ENCODE measurements at places on chromosomes 4 and X. TPM values are rescaled to one million over a fixed set of nuclear protein-coding genes. Genes with fewer than 3 reads are reported as not detected.
A peak's percentile ranks its signal among the peaks of the same experiment; 100 is the strongest.

HTN3 gene
- 49.0 TPM for total RNA-seq

DNA sequence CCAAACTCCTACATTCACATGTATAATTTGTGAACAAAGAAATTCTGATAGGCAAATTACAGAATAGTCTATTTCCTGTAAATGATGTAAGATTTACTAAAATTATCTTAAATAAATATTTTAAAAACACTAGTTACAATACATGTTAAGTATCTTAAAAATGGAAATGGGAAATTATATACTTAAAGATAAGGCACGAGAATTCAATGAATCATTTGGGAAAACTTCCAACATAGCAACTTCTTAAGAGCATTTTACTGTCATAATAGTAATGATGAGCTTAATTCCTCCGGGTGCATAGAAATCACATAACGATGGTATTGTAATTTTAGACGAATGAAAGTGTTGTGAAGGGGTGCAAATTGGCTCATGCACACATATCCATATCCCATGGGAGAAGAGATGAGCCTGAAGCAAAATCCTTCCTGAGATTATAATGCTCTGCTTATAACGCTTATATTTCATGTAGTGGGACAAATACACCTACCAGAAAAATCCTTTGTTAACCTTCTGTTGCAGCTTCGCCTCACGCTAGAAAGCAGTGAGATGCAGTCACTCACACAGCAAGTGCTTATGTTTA, 873.5 kb downstream of the PDHA2 start:
- no peak for DNase-seq

GRCh38 chrX:46648660-46649059, 75.1 kb downstream of the CHST7 start:
- DNase-seq, result no peak

- DNase-seq, result no peak
Measured at GRCh38 chrX:141732031-141732430, 33.5 kb upstream of the SPANXD start.

LANCL3 gene
- total RNA-seq, result not detected

DNA sequence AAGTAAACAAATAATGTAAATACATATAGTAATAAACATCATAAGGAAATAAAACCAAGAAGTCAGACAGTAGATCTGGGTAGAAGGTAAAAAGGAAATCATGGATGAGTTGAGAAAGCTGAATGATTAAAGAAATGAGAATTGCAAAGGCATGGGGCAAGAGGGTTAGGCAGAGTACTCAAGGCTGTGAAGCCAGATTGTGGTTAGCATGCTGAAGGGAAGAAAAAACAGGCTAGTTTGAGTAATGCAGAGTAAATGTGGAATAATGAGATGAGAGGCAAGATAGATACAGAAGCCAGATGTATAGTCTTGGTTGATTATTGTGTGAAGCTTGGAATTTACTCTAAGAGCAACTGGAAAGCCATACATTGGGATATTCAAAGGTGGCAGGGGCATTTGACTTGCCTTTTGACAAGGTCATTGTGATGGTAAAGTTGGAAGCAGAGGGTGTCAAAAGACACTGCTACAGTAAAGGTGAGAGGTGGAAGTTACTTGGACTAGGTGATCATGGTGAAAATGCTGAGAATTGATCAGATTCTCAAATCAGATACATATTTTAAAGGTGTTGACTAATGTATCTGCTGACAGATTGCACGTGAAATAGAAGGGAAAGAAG, 307.0 kb downstream of the FSTL5 start:
- no peak for DNase-seq

GRCh38 chrX:9842541-9842940, 56.3 kb downstream of the SHROOM2 start:
- no peak for DNase-seq

DNA sequence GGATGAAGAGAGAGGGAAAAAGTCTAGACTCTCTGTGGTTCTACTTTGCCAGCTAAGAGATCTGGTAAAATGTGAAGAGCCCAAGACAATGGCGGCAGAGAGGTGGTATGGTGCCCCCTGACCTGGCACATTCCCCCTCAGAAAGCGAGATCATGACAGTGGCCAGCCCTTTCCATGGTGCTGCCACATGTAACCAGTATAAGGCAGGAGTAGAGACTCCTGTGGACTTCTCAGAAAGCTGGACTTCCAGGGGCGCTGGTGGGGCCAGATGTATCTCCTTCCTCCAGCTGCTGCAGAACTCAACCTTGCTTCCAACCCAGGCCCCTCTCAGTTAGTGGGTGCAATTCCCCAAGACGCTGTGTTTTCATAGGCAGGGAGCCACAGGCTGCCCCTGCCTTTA, 9.6 kb downstream of the CTAG1A start:
- DNase-seq, result no peak

GRCh38 chr4:43680421-43680820, 768.2 kb downstream of the KCTD8 start:
- DNase-seq, result no peak

GRCh38 chr4:5893004-5893580, at the start of gene CRMP1:
TSS of gene CRMP1 (minus strand) at chr4:5893086. CDS start at chr4:5892969, 117 bp downstream.
- DNase-seq, result peak; percentile 30

- no peak for DNase-seq
Measured at GRCh38 chrX:76862509-76862908, 435.0 kb downstream of the MAGEE1 start.

DNA sequence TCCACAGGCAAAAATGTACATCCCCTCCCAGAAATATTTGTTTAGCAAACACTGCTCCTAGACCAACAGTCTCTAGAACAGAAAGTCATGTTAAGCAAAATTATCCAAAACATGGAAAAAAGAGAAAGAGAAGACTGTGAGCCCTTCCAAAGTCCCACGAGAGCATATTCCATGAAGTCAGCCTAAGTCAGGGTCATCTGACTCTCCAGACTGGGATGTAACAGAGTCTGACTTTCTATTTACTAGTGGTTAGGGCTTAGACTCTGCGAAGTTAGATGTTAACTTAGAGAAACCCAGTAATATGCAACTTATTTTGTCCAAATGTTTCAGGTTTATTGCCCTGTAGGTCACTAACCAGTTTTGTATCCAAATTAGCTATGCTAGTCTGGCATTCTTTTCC, 102.3 kb downstream of the MID1 start:
- DNase-seq, result no peak

GRCh38 chrX:110866421-110866820, 70.8 kb upstream of the CHRDL1 start:
- DNase-seq, result no peak

USP26 gene
- not detected for total RNA-seq

F9 gene
- not detected for total RNA-seq

OPN1MW gene
- total RNA-seq, result not detected

TRIM75 gene
- total RNA-seq, result not detected

ACE2 gene
- total RNA-seq, result not detected

GRCh38 chr4:6378493-6379445, 93.6 kb downstream of the PPP2R2C start:
- no peak for DNase-seq

AGTR2 gene
- total RNA-seq, result not detected

DNA sequence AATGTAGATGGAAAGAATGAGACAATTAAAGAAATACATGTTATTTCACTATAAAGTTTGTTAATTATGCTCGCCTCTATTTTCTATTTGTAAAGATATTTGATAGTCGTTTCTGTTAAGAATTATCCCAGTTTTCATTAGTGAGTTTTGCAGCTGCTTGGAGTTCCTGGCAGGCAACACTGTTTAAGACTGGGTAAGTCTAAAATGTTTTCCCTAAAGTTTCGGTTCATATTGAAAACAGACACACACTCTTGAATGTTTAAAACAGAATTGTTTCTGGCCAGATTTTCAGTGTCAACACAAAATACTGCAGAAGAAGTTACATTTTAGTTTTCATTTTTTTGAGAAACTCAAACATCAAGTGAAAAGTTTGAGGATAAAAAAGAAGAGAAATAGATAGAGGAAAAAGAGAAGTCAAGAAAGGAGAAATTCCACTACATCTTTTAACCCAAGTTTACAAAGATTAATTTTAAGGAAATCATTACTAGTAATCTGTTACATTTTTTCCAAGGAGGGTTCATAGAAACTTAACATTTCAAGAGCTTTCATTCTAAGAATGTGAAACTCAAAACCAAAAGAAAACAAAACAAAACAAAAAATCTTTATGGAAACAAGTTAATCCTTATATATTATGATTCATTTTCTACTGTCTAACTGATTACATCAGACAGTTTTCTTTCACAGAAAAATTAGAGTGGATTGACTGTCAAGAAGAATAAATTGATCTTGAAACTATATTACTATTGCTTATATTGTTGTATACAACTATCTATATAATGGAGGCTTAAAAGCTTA, 305.5 kb downstream of the FAT4 start:
- DNase-seq, result no peak

DNA sequence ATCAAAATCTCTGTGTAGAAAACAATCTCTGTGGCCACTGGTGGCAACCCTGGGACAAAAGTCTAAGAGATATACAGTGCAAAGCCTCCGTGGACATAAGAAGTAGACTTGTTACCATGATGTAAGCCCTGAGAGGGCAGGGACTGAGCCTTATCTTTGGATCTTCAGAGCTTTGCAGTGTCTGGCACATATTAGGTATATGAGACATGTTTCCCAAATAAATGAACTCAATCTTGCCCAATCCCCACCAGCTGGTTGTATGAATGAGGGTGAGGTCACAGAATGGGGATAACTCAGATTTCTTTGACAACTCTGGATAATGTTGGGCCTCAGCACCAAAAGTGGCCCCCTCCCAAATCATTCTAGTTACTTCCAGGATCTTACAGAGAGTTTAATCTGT, 511.4 kb upstream of the DIPK2B start:
- DNase-seq, result no peak

- DNase-seq, result no peak
Measured at GRCh38 chr4:183264614-183265013, 55.5 kb downstream of the CLDN22 start.

- DNase-seq, result peak; percentile 66
Measured at GRCh38 chr4:90030953-90031352, 96.2 kb upstream of the CCSER1 start.

DNA sequence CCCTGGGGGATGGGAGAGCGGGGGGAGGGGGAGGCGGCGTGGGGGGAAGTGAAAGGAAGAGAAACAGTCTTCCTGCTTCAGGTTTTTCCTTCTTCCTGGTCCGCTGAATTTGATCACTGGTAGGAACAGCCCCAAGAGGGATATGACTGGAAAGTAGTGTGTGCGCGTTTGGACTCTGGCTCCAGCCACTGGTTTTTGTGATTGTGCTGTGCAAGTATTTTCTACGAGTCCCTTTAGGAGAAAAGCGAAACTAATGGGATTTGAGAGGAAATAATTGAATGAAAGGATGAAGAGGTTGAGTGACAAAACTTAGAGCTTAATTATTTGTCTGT, 836 bp downstream of the PRRG1 start:
- peak; percentile 26 for DNase-seq

GRCh38 chrX:110055616-110056015, 52.7 kb downstream of the TMEM164 start:
- DNase-seq, result no peak

PCDH7 gene
- 40.5 TPM for total RNA-seq

GRCh38 chrX:105313596-105313995, 93.1 kb upstream of the TEX13A start:
- no peak for DNase-seq

HSPA4L gene
- total RNA-seq, result 5.5 TPM

DNA sequence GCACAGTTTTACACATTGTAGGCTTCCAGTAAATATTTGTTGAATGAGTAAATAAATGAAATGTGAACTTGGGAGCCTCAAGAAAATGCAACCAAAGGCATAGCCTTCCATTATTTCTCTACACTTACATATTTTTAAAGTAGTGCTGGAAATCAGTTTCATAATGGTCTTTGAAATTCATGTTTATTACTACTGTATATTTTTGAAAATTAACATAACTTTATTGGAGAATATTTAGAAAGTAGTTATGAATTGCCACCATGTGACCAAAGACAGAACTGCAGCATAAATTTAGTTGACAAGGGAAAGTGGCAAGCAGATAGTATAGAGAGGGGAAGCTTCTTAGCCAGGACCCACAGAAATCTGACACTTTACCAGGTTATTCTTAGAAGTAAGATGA, 6.4 kb downstream of the TCEAL8 start:
- peak; percentile 48 for DNase-seq

GRCh38 chrX:153818571-153819383, 11.6 kb downstream of the PDZD4 start:
- no peak for DNase-seq

DNA sequence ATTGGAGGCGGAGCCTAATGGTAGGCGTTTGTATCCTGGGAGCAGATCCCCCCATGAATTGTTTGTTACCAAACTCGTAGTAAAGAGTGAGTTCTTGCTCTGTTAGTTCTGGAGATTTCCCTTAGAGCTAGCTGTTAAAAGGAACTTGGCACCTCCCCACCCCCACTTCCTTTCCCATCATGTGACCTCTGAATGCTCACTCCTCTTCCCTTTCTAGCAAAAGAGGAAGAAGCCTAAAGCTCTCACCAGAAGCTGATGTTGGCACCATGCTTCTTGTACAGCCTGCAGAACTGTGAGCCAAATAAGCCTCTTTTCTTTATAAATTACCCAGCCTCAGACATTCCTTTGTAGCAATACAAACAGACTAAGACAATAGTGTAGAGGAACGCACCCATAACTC, 13.8 kb upstream of the ATOH1 start:
- no peak for DNase-seq

- no peak for DNase-seq
Measured at GRCh38 chrX:154132366-154132765, 11.7 kb upstream of the OPN1LW start.

GRCh38 chr4:104896660-104897645, 249.7 kb upstream of the TET2 start:
- no peak for DNase-seq

DNA sequence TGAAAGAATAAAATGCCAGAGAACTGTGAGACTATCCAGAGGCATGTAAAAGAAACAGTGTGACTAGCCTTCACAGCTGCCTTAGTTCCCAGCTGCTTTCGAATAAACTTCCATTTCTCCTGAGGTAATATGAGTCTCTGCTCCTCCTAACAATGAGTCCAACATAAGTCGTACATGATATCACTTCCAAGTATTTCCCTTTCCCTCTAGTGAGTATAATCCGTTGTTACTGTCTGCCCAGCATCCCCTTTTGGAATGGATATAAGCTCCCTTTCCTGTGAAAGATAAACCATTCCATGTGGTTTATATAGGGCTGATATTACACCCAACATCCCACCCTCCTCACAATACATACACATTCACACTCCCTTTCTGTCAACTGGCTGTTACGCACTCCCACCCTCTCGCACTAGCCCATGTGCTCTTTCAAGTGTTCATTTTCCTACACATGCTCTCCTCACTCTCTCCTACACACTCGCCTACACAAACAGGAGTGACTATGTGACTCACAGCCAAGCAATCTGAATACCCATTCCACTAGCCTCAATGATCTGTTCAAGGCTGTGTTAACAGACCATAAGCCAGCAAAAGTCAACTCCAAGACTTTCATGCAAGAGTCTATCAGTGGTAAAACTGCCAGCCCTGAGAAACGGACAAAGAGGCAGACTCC, 5.0 kb downstream of the NAF1 start:
- DNase-seq, result no peak

DNA sequence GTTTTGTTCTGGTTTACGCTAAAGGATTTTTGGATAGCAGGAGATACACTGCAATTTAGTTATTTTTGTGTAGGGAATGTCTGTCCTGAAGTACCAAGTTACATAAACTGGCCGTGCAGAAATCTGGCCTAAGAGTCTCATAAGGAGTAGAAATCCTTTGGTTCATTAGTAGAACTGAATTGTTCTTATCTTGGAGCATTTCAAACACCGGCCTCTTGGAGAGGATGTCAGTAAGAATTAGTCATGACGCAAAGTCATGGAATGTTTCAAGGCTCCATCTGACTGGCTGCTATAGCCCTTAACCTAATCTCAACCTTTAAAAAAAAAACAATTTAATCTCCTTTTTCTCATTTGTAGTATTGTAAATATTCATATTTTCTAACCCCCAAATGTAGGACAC, 15.2 kb downstream of the PDLIM3 start:
- DNase-seq, result no peak

GRCh38 chrX:72121383-72121782, 10.3 kb downstream of the RTL5 start:
- no peak for DNase-seq
